ENCODE measurements at places on chromosomes 16 and 17.

- DNase-seq: no peak
Observed at GRCh38 chr16:87314990-87315420, 2.2 kb downstream of the C16orf95 start.

DNA sequence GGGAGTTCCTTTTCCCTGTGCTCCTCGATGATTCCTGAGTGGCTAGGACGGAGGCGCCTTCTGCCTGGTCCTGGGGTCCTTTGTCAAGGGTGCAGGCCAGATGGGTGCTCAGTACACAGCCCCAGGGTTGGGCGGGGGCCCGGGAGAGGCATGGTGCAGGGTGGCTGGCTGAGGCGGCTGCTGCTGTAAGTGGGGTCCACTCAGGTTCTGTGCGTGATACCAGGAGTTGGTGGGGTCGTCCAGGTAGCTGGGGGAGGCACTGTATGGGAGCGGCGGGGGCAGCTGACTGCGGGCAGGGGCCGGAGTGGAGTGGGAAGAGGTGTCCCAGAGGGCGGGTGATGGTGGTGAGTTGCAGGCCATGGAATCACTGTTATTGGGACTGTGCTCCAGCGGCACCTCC lies 3.6 kb downstream of the DLX3 start:
- DNase-seq: no peak

DNA sequence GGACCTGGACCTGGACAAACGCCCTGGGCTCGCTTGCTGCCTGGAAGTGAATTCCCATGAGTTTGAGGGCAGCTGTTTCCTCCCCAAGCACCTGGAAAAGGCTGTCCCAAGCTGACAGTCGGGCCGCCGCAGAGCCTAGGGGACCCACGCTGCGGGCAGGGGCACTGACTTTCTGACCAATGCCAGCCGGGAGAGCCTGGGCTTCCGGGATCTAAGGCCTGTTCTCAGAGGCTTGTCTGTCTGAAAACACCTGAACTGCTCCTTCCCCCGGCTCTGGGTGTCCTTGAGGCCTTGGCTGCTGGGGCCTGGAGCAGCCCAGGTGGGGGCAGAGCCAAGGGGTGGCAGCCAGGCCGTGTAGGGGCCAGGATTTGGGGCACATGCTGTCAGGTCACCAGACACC lies 72.6 kb downstream of the LMF1 start:
- no peak for DNase-seq

DNA sequence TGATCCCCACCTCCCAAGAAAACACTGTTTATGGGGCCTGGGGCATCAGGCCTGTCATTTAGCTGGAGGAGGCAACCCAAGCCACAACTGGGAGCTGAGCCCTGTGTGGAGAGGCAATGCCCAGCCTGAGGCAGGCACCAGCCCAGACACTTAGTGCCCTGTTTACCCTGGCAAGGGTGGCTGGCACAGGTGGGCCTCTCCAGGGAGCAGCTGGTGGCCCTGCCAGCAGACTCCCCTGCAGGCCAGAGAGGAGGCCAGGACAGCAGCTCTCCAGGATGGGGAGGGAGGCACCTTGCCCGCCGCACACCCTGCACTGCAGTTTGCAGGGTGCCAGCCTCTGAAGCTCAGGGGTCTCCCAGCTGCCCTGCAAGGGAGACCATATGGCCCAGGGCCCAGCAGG lies 9.1 kb upstream of the TMEM92 start:
- DNase-seq: no peak

DNA sequence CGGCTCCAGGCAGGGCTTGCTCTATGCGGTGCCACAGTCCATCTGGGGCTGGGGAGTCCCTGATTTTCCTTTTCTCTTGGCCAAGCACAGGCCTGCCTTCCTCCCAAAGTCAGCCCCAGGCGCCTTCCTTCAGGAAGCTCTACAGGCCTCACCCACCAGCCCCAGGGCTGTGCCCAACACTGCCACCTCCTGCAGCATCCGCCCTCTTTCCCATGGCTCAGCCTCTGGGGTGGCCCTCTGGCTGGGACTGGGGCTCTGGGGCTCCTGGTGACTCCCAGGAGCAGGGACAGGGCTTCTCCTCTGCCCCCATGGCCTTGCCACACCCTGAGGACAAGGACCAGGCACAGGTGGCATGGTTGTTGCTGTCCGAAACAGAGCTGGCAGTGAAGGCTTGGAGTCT lies 817 bp downstream of the ITGB4 start:
- no peak for DNase-seq

DNA sequence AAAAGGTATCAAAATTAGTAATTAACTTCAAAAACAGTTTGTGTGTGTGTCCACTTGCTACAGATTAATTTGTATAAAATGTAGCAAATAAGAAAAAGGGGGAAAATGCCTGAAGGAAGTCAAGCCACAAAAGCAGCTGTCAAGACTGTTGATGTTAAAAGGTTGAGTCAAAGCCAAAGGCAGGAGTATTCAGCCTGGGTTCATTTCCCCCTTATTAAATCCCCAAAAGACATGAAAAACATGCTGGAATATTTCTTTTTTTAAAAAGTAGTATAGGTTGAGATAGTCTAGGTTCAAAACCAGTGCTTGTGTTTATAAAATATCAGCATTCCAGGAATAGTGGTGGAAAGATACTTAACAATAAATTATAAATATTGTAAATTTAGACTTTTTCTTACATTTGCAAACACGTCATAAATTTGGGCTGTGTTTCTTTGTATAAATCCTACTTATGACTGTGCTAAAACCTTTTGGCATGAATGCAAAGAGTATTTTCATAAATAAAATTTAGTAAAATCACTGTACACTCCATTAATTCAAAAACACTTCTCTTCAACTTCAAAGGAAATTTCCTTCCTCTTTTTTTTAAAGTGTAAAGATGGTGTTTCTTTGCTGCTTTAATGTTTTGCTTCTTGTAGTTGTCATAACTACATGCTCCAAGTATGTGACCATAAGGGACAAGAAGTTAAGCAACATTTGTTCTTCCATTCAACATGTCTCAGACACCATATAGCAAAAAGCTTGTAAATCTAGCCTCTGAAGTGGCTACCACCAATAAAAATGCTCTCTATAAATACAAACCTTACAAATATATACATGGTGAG lies 72.0 kb downstream of the SKAP1 start:
- DNase-seq: no peak

DNA sequence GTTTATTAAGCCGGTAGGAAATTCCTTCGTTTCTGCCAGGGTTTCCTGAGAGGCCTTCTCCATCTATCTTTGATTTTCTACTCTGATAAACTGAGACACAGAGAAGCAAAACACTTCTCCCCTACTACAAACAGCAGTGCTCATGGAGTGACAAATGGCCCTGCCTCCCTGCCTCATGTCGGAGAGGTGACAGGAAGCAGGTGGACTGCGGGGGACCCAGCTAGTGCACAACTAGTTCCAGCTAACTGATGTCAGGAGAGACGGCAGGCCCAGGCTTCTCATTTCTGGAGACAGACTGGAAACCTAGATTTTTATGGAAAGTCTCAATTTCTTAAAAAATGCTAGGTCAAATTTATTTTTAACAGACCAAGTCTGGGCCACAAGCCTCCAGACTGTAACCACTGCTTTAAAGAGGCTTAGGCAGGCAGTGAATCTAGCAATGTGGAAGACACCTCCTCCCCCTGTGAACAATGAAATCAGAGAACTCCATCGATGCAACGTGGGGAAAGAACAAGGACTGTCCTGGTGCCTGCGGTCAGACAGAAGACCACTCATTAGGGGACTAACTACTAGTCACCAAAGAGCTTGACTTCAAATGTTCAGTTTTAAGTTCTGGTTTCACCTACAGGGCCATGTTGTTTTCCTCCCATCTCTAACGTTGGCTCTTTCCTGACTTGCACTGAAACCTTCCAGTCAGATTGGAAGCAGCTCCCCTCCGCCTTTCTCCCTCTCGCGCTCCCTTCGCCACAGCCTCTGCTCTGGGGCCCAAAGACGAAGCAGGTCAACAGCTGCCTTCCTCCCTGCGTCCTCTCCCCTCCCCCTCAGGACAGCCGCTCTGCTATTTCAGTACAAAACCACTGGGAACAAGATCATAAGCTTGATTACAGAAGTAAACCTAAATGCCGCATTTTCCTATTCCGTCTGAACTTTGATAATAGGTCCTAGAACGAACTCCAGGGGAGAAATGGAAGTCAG lies 17.6 kb downstream of the GTF3C1 start:
- DNase-seq: no peak

DNA sequence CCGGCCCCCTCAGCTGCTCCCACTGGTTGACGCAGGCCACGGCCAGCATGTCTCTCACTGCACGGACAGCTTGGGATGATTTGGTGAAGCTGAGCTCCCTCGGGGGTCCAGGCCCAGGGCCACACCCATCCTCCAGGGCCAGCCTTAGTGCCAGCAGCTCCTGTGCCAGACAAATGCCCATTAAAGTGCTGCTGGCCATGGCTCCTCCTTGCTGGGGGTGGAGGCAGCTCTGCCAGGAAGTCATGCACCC lies 2.5 kb downstream of the TRIM47 start:
- no peak for DNase-seq
